Right hindlimb (tissue), 1 donor: ENCODE measurements at places on chromosomes 4 and X.
A peak's percentile ranks its signal among the peaks of the same experiment; 100 is the strongest.

DNA sequence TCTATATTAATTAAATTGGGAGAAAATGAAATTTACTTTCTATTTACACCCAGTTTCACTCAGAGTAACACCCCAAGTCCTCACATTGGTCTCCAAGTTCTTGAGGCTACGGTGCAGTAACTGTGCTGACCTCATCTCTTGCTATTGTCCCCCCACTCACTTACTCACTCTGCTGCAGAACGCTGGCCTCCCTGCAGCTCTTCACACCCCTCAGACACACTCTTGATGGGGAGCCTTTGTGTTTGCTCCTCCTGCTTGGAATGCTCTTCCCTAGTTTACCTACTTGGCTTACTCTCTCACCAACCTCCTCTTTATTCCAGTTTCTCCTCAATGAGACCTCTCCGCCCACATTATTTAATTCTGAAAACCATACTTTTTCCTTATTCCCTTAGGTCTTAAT is 22.2 kb upstream of the SPARCL1 start:
- DNase-seq, result no peak

DNA sequence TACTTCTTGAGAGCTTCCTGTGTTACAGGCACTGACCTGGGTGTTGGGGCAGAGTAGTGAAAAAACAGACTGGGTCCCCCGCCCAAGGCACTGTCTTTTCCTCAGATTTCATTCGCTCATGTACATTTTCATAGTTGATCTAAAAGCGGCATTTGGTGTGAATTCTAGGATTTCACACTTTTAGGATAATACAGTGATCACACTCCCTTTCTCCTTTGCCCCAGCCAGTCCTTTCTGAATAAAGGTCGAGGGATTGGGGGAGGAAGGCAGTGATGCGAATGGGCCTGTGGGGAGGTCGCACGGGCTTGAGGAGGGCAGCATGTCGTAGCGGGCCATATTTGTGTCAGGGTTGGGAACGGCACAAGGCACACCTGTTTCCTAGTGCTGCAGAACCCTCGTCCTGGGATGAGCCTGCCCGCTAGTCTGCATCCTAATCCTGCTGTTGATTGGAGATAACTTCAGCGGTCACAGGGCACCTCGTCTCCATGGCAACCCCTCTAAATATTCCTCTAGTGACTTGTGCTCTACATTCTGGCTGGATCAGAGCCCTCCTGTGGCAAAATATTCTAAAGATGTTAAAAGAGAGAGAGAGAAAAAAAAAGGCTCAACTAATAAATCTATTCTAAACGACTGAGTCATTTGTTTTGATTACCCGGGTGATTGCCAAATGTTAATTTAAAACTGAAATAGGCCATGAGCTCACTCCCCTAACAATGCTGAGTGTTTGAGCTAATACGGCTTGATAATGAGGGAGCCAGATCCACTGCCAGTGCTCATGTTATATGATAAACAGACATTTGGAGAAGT is 21.8 kb downstream of the FHL1 start:
- peak; percentile 52 for DNase-seq

- no peak for DNase-seq
Observed at GRCh38 chr4:74309223-74309622, 953 bp downstream of the EPGN start.

- no peak for DNase-seq
Observed at GRCh38 chrX:3037218-3037617, 4.1 kb upstream of the ARSF start.

GRCh38 chr4:98627531-98628257 is 30.7 kb downstream of the TSPAN5 start:
- no peak for DNase-seq

- DNase-seq, result no peak
Observed at GRCh38 chr4:36235306-36235705, 9.0 kb downstream of the ARAP2 start.

DNA sequence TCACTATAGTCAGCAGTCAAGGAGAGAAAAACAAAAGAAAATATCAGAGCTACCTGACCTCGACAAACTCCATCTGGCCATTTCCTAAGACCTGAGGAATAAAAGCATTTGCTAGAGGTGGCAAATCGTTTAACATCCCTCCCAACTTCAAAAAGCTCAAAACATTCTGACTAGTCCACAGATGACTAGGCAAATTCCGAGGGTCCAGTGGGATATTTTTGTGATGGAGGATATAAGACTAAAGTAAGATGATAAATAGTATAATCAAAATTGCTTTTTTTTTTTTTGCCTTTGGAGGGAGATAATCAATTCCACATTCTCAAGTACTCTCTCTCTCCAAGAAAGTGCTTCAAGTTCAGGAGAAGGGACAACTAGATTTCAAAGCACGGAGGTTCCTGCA is 119.1 kb upstream of the ETNPPL start:
- DNase-seq, result no peak

GRCh38 chr4:101259876-101260275 is 87.5 kb downstream of the PPP3CA start:
- DNase-seq, result no peak

- DNase-seq, result no peak
Observed at GRCh38 chr4:73223258-73223650, 35.3 kb downstream of the ANKRD17 start.

- no peak for DNase-seq
Observed at GRCh38 chrX:47498411-47498810, 15.4 kb upstream of the ZNF41 start.

DNA sequence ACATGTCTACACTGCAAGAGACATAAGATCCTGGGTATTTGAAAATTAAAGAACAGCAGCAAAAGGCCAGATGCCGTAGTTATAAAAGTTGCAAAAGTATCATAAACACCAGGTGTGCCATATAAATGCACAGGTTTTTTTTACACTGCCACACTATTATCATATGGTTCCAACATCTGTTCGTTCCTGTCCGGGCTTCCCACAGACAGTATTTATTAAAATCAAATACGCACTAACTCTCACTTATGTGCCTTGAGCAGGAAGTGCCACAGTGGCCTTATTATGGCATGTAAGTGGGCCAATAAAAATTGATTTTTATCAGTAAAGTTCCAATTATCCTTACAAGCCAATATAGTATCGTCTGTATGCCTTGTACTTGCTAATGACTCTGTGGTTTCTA is 873.2 kb downstream of the RPA4 start:
- DNase-seq, result no peak

DNA sequence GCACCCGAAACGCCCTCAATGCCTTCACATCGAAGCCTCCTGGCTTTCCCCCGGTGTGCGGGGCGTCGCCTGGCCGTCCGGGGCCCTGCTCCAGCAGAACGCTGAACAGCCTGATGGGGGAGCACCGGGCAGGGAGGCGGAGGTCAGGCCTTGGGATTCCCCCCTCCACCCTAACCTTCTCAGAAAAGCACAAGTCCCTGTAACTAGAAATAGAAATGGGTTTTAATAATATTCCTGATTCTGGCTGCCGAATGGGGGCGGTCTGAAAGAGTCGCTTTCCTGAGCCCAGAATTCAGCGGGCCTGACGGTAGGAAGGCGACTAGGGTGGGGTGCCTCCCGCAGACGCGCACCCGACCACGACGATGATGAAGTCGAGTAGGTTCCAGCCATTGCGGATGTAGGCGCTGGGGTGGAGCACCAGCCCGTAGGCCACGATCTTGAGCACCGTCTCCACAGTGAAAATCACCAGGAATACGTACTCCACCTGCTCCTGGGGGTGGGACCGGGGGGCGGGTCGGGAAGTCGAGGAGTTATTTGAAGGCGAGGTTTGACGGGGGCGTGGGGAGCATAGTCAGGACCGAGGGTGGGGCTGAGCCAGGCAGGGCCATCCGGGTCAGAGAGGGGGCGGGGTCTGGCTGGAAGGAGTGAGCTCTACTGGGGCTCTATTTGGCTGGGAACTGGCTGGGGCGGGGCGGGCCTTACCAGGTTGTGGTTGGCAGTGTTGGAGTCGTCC is 2.5 kb downstream of the CACNA1F start:
- no peak for DNase-seq

GRCh38 chr4:42617030-42617429 is 39.9 kb downstream of the ATP8A1 start:
- no peak for DNase-seq

GRCh38 chr4:51884055-51884454 is 41.1 kb downstream of the DCUN1D4 start:
- no peak for DNase-seq

GRCh38 chr4:3312362-3312761 is 19.5 kb downstream of the RGS12 start:
- DNase-seq, result no peak

DNA sequence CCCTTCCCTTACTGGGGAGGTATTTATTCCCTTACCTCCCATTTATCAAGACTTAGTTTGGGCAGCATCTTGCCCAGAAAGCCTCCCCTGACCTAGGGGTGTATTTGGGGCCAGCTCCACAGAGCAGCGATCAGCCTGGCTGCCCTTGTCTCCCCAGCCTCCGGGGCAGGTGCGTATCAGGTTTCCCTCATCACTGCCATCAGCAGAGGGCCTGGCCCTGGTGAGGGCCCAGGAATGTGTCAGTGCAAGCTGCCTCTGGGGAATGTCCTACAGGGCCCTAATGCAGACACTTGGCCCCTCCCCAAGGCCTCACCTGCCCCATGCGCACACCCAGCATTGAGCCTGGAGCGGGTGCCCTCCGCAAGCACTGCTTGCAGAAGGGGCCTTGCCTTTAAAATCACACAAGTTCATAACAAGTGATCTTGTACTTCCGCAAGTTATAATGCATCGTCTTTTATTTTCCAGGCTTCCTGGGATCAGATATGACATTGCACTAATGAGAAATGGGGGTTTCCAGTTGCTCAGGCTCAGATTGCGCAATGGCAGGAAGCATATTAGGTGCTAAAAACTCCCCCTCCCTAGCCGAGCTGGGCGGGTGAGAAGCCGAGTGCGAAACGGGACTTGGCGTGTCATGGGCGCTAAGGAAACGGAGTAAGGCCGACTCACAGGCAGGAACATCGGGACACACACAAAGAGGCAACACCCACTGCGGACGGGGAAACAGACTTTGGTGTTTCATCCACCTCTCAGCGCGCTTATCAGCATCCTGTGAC is 25.4 kb upstream of the AFAP1 start:
- DNase-seq, result no peak

- no peak for DNase-seq
Observed at GRCh38 chrX:28609003-28609402, 21.8 kb downstream of the IL1RAPL1 start.

DNA sequence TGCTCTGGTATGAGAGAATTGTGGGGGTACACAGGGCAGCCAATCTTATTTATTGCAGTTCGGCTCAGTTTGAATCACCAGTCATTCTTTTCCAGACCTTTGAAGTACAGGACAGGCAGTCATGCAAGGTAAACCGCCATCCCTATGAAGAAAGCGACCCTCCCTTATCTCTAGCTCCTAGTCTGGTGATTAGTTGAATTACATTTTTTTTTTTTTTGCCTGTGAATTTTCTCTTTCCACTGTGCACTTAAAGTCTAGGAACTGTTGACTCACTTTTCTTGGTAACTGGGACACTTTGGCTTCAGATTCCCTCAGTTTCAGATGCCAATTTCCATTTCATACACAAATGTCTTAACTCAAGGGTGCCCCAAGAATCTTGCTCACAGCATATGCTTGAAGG is 82.4 kb upstream of the FAM9C start:
- DNase-seq, result no peak

DNA sequence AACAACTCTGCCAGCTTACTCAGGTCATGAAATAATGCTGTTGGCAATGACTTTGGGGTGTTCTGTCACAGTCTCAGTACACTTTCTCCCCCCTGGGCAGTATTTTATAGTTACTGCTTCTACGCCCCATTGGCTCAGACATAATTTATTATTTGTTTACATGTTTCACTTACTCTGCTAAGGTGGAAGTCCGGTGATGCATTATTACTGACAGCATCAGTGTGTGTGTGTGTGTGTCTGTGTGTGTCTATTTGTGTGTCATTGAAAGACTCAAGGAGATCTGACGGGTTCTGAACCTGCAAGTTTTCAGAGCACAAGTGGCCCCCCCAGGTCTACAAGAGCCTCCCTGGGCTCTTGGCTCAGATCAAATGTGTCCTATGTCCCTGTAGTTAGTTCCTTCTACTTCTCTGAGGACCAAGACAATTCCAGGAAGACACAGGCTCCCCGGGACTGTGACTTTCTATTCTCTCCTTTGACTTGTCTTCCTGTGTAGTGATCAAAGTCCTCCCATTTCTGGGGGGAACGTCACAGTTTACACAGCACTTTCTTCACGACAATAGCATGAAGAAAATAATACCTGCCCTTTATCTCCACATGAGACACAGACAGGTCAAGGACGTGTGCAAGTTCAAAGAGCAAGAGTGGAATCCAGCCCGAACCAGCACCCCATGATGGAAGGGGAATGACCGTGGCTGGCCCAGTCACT is 283.7 kb upstream of the GATB start:
- no peak for DNase-seq

DNA sequence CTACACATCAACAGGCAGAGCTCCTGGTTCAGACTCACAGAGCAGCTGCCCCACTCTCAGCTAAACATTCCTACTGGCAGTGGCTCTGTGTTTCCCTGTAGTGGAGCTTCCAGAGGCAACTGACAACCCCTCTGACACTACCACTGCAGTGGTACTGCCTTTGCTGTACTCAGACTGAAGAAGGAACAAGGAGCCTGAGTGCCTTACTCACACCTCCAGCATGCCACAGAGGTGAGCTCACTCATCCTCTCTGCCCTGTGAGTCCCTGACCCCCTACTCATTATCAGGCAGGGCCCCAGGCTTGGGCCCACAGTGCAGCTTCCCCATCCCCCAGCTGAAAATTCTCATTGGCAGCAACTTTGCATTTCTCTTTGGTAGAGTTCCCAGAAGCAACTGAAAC is 240.5 kb upstream of the POF1B start:
- DNase-seq, result no peak

DNA sequence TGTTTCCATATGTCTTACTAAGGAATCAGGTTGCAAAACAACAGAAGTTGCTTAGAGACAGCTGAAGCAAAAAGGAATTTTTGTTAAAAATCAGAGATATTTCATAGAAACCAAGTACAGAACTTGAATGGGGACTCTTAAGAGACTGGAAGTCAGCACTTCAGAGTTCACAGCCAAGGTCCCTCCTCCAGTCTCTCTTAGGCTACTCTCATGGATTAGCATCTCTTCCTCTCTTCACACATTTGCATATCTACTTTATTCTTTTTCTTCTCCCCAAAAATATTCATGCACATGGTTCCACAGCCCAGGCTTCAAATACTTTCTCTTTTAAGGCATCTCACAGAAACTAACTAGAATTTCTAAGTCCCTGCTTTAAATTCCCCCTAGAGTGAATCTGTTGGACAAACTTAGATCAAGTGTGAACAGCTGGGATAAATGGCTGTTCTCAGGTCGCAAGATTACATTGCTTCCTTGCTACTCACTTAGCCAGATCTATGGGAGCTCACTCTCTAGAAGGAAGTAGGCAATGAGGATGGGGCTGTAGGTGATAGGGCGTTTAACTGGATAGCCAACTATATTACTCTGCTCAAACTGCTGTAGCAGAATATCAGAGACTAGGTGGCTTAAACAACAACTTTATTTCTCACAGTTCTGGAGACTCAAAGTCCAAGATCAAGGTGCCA is 73.7 kb upstream of the GALNT7 start:
- no peak for DNase-seq
